ENCODE measurements at places on chromosomes 6 and 20.

GRCh38 chr6:50927800-50928199 is 109.1 kb downstream of the TFAP2B start:
- DNase-seq = no peak

DNA sequence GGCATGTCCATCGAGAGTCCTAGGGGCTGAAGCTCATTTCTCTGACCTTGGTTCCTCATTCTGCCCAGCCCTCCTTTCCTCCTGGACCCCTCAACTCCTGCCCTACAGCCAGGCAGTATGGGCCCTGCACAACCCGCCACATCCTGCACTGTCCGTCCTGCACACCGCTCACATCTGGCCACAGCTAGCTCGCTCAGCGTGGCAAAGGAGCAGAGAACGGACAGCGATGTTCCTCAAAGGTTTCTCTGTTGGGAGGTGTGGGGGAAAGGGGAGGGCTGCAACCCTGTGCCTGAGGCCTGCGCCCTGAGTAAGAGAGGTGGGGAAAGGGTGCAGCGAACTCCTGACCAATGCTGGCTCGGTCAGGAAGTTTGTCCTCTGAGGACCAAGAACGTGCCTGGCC is 90.1 kb downstream of the PXDC1 start:
- DNase-seq = no peak

DNA sequence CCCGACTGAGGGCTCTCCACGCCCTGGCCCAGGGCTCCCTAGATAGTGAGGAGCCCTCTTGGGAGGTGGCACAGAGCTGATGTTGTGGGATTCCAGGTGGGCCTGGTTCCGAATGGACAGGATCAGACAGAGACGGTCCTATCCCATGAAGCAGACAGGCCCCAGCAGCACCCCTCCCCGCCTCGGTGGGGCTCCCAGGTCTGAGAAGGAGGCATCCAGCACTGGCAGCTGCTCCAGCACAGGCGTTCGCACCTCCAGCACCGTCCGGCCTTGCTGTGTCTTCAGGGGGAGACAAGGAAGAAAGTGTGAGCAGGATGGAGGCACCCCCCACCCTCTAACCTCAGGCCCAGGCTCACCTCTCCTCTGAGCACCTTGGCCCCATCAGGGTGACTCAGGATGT is 28.7 kb downstream of the COL11A2 start:
- DNase-seq = no peak

DNA sequence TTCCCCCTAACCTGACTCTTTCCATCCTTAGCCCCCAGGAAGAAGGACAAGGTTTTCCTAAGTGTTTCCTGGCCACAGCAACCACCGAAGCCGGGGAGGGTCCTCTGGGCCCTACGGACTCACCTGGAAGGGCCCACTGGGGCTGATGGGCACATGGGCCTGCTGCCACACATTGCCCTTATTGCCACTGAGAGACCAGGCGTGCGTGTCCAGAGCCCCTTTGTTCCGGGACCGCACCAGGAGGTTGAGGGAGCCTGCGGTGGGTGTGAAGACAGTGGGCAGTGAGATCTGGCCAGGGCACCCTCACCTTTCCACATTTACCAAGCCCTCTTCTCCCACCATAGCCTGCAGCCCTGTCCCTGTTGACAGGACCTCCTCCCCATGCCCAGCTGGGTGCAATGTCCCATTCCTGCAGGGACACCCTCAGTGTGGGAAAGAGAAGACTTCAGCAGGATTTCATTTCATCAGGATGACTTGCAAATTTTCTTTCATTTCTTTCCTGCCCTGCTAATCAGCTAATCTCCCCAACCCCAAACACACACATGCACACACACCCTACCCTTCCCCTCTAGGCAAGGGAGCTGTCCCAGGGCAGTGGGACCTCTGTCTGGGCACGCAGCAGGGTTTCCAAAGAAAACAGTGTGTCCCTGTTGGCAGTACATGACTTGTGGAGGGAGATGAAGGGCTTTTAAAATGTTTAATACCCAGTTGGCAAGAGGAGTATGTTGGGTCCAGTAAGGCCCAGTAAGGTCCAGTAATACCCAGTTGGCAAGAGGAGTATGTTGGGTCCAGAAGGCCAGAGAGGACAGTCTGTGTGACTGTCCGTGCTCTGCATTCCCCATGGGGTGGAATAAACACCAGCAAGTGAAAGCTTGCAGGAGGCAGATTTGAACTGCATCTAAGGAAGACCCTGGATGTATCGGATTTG is 59.0 kb downstream of the MDGA1 start:
- DNase-seq = no peak

All from CD4-positive, alpha-beta T cell treated with Interleukin-6 for 4 hours (primary cell).